ENCODE measurements at places on chromosomes 7 and 10.

DNA sequence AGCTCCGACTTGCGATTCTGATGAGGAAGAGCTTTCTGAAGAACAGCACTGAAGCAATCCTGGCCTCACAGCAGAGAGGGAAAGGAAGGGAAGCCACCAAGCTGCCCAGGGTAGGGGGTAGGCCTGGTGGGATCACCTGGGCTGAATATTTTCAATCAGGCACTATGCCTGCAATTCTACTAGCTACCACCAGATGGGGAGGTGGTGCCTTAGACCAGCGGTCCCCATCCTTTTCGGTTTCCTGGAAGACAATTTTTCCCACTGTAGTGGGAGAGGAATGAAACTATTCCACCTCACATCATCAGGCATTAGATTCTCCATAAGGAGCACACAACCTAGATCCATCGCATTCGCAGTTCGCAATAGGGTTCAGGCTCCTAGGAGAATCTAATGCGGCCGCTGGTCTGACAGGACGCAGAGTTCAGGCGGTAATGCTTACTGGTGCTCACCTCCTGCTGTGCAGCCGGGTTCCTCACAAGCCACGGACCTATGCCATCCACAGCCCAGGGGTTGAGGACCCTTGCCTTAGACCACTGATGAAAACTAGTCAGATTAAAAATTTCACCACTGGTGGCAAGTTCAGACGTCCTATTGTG is 2.7 kb downstream of the LRRC20 start:
- ATAC-seq, result no peak

- ATAC-seq, result no peak
Observed at GRCh38 chr7:26662646-26663045, 201.7 kb downstream of the SKAP2 start.

GRCh38 chr7:73615886-73616285 is 8.4 kb downstream of the MLXIPL start:
- no peak for ATAC-seq

- ATAC-seq, result no peak
Observed at GRCh38 chr7:90655566-90655965, 59.4 kb downstream of the CDK14 start.

- ATAC-seq, result no peak
Observed at GRCh38 chr10:31358688-31359330, 39.8 kb downstream of the ZEB1 start.

- no peak for ATAC-seq
Observed at GRCh38 chr7:107036535-107036934, 8.0 kb upstream of the PRKAR2B start.

- no peak for ATAC-seq
Observed at GRCh38 chr10:68566351-68566750, 6.2 kb downstream of the TET1 start.

- ATAC-seq, result no peak
Observed at GRCh38 chr10:11689945-11690736, 52.0 kb upstream of the ECHDC3 start.

DNA sequence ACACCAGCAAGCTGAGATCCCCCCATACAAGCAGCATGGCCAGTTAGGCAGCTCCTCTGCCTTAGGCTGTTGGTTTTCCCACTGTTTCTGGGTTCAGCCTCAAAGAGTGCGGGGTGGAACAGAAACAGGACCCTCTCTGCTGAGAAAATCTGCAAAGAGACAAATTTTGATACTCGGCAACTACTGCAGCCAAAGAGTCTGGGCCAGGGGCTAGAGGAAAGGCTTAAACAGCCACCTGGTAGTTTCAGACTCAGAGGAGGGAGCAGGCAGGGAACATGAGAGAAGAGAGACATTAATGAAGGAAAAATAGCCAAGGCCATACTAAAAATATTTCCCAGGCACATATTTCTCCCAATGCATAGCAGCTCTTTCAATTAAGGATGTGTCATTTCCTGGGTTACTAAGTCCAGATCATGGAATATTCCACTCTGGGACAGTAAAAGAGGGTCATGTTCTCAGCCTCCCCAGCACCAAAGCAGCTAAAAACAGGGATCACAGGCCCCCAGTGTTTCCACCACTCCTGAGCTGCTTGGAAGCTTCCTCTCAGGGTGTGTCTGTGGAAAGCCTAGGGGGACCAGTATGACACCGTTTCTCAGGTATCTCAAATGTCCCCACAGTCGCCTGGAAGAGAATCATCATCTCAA is 29.8 kb downstream of the PDLIM1 start:
- no peak for ATAC-seq

- no peak for ATAC-seq
Observed at GRCh38 chr7:43876241-43876640, 6.9 kb upstream of the MRPS24 start.

Data from activated CD4-positive, CD25-positive, alpha-beta regulatory T cell treated with anti-CD3 and anti-CD28 coated beads, Interleukin-2, amount 50 U/mL, for 24 hours (primary cell).